ENCODE measurements at places on chromosomes 1 and 21.

DNA sequence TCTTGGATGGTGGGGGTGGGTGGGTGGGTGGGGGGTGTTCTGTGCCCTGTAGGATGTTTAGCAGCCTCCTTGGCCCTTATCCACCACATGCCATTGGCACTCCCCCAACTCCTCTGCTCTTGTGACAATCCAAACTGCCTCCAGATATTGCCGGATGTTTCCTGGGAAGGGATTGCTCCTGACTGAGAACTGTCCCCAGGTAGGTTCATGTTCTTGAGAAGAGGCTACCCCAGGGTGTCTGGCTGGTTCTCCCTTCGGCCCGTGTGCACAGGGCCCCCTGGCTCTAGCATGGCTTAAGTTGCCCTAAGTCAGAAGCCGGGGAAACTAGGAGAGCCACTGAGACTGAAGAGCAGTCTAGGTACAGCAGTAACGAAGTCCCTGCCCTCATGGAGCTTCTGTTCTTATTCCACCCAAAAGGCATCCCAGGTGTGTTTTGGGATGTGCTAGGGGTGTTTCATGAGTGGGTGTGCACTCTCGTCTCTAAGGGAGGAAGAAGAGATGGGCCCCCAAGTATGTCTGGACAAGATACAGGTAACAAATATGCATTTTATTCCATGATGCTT, 19.8 kb upstream of the THRAP3 start:
- DNase-seq = no peak

DNA sequence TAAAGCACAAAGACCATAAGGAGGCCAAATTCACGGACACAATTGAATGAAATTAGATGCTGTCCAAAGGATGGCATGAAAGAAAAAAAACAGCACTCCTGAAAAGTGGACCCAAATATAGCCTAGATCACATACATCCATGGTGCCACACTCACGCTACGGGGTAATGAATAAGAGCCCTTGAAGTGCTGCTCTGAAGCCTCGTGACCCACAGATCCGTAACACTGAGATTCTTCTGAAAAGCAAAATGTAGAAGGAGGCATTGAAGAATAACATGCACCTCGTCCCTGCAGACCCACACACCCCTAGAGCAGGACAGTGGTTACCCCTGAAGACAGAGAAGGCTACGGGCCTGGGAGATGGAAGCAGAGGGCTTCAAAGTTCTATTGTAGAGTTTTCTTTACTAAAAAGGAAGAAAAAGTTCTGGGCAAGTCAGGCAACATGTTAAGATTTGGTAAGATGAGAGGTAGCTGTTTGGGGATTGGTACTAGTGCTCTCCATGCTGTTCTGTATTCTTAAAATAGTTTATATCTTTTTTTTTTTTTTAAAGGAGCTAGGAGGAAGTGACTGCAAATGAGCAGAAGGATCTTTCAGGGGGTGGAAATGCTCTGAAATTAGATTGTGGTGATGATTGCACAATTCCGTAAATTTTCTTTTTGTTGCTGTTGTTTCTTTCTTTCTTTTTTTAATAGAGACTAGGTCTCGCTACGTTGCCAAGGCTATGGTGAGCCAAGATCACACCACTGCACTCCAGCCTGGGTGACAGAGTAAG, 4.1 kb upstream of the ITGB2 start:
- no peak for DNase-seq

DNA sequence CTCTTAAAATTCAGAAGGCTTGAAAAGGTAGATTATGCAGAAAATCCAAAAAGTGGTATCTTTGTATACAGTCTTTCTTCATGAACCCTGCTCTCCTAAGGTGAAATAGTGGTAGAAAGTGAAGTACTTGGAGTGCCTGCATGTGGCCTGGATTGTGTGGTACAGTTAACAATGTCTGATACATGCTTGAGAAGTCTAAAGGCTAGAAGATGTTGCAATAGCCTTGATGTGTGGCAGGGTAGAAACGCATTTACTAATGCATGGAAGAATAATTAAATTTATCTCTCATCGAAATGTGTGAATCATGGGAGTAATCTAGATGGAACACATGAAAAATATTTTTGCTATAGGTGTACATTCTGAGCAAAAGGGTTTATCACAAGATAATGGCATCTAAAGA, 1632.3 kb upstream of the B3GALT2 start:
- no peak for DNase-seq

DNA sequence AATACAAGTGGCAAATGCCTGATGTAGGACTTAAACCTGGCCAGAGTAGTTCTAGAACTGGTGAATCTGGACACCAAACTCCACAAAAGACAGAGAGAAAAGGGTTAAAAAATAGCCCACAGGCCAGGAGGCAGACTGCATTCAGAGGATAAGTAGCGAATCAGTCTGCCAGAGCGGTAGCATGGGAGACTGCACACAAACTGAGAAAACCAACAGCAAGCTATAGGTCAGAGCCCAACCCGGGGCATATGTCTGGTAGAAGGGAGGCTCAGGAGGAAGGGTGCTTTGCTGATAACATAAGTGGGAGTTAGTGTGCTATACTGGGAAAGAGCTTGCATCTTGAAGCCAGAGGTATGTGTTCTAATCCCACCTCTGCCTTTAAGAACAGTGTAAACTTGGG, 4.0 kb downstream of the LRRC53 start:
- DNase-seq = no peak

GRCh38 chr1:228985661-228986060, 250.4 kb downstream of the RHOU start:
- DNase-seq = no peak

DNA sequence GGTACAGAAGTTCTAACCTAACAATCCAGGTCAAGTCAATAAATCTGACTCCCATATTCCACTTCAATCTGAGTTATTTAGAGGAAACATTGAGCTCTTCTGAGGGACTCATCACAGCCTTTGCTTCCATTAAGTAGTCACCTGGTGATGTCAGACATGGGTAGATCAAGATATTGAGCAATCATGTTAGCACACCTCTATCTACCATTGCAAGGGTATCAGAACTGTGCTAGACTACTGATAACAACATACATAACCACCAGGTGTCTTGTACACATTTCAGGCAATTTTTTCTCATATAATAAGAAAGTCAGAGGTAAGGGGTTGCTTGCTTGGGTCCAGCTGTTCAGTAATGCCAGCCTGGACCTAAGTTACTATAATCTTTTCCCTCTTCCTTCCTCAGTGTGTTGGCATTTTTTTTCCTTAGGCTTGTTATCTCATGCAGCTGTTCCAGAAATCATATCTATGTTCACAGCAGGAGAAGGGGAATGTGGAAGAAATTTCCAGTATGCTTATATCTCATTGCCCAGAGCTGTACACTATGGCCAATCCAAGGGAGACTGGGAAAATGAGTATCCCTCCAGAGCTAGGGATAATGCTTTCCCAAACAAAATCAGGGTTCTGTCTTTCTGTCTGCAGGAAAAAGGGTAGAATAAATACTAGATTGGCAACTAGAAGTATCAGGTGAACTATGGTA, 52.3 kb downstream of the GRIK1 start:
- no peak for DNase-seq

Data from activated T-cell treated with anti-CD3 and anti-CD28 coated beads, Interleukin-2, amount 50 U/mL, for 1 hour (primary cell).